ENCODE measurements at places on chromosomes 2 and 18.

DNA sequence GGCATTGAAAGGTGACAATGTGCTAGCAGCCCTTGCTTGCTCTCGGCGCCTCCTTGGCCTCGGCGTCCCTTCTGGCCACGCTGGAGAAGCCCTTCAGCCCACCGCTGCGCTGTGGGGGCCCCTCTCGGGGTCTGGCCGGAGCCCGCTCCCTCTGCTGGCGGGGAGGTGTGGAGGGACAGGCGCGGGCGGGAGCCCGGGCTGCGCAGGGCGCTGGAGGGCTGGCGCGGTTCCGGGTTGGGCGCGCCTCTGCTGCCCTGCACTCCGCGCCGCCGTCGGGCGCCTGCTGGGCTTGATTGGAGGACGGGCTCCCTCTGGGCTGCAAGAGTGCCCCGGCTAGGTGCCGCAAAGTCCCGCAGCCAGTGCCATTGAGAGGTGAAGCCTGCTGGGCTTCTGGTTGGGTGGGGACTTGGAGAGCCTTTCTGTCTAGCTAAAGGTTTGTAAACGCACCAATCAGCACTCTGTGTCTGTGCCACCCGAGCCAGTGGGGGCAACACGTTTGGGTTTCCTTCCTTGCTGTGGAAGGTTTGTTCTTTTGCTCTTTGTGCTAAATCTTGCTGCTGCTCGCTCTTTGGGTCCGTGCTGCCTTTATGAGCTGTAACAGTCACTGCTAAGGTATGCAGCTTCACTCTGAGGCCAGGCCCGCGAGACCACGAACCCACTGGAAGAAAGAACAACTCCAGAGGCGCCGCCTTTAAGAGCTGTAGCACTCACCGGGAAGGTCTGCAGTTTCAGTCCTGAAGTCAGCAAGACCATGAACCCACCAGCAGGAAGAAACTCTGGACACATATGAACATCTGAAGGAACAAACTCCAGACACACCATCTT lies 14.8 kb upstream of the IMP4 start:
- peak; percentile 17 for DNase-seq

DNA sequence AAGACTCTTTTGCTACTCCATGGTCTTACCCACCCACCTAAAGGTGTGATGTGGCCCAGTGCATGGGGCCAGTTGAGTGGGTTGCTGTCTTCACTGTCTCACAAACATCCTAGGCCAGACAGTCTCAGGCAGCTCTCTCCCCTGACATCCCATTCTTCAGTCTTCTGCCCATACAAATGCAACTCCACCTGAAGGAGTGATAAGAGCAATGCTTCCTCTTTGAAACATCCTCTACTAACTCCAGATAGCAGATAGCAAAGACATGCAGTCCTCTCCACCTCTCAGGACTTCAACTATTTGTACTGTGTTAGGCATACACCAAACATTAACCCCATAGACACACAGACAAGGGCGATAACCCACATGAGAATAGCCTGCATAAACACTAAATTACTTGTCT lies 71.3 kb downstream of the MTHFD2 start:
- no peak for DNase-seq

- DNase-seq = no peak
Observed at GRCh38 chr18:13437796-13438506, 219.4 kb downstream of the LDLRAD4 start.

DNA sequence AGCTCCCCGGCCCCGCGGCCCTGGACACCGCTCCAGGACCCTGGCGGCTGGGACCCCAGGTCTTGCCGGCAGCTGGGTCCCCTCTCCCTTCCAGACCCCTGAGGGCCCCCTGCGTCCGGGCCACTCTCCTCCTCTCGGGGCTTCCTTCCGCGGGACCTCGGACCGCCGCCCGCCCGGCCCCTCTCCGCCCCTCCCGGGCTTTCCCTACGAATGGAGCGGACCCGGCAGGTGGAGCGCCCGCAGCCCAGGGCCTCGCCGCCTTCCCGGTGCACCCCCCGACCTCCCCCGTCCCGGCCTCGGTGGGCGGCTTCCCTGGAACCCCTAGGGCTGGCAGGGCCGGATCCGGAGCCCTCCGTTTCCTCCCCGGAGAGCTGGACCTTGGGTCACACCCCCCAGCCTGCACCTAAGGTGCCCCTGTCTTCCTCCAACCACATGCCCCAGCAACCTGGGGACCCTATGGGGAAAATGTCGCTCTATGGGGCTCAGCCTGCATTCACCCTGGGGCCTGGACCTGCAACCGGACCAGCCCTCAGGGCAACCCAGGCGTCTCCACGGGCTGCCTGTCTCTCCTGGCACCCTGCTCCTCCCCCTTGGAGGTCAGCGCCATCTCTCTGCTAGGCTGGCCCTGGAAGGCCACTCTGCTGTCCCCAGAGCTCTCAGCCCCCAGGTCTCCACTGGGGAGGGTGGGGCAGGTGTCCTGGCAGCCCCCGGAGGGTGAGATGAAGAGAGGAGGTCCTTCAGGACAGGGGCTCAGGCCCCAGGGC lies 730 bp downstream of the B3GNT7 start:
- no peak for DNase-seq

- DNase-seq = peak; percentile 15
Observed at GRCh38 chr2:101704816-101705578, 7.5 kb downstream of the MAP4K4 start.

DNA sequence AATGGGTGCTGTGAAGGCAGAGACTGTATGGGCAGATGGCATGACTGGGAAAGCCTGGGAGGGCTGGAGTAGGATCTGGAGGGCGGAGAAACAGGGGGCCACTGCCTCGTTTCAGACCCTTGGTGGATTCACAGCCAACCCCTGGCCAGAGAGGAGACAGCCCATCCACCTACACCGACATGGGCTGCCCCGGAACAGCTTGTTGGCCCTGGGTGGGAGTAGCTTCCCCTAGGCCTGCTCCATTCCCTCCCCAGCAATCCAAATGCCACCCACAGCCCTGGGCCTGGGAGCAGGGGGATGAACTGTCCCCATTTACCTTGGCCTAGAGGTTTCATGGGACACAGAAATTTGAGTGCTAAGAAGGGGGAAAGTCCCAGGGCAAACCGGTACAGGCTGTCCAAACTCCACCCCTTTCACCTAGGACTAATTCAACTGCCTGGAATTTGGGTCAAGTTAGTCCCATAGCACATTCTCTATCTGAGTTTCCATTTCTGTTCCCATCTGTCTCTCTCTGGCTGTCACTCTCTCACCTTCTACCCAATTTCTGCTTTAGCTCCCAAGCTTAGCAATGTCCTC lies 37.0 kb downstream of the LBH start:
- DNase-seq = no peak

DNA sequence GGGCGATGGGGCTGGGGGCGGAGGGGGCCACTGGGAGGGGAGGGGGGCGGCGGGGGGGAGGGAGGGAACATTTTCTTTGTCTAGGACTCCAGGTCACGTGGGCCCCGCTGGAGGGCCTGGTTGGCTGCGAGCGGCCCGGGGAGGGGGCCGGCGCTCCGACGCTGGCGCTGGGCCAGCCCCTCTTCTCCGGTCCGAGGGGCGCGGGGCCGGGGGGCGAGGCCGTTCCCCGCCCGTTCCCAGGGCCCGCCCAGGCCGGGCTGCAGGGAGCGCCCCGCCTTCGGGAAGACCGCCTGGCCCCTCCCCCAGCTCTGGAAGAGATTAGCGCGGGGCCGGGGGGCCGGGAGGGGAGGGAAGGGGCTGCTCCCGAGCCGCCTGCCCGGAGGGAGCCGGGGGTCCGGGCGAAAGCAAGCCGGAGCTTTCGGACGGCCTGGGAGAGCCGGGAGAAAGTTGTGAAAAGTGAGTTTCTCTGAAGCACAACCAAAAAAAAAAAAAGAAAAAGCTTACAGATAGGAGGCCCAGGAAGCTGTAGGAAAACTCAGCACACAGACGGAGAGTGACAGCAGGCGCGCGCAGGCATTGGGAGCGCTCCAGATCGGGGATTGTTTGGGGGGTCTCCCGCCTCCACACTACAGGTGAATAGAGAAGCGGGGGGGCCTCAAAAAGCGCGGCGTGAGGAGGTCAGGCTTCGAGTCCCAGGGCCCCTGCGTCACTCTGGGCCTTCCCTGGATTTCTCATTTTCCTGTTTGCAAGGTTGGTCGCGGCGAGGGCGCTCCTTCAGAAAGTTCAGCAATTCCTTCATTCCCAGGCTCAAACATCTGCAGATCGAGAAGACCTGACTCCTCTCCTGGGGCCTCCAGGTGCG lies 84.1 kb upstream of the POMC start:
- peak; percentile 80 for DNase-seq

- no peak for DNase-seq
Observed at GRCh38 chr18:24877066-24877465, 416.6 kb downstream of the HRH4 start.

GRCh38 chr2:175154661-175155082 lies 13.3 kb downstream of the ATF2 start:
- peak; percentile 50 for DNase-seq

GRCh38 chr18:5393779-5394178 lies 98.3 kb upstream of the ZBTB14 start:
- DNase-seq = peak; percentile 7

GRCh38 chr2:168901003-168901402 lies at the start of gene G6PC2:
Gene G6PC2 (plus strand): TSS chr2:168901291. CDS start chr2:168901332, 41 bp downstream.
- no peak for DNase-seq

- DNase-seq = peak; percentile 72
Observed at GRCh38 chr2:160492401-160493226, 993 bp downstream of the RBMS1 start.

DNA sequence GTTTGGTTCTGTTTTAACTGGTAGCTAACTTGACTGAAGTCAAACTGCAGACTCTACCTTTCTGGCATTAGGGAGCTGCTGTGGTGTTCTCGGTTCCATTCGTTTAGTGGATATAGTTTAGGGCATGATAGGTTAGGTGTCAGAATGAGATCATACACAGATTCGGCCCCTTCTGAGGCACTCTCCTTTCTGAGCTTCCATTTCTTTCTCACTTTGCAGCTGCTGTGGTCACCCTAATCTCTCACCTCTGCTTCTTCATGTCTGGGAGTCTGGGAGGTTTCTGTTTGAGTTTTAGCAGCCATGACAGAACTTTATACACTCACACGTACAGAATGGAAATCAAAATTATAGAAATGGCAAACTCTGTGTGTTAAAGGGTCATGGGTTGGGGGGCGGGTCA lies 122.8 kb downstream of the ATP9B start:
- no peak for DNase-seq

Measured in AG08395 (cell line).